ENCODE measurements at places on chromosomes 5 and 9.

GRCh38 chr5:161548487-161549094 lies 2.1 kb upstream of the GABRB2 start:
- H3K36me3 ChIP-seq, result no peaks in the 10 kb centered on the region
- DNase-seq, result no peak
- H3K27me3 ChIP-seq, result no peaks in the 10 kb centered on the region
- H3K4me1 ChIP-seq, result no peaks in the 10 kb centered on the region
- no peak overlapping the region for H3K4me3 ChIP-seq

DNA sequence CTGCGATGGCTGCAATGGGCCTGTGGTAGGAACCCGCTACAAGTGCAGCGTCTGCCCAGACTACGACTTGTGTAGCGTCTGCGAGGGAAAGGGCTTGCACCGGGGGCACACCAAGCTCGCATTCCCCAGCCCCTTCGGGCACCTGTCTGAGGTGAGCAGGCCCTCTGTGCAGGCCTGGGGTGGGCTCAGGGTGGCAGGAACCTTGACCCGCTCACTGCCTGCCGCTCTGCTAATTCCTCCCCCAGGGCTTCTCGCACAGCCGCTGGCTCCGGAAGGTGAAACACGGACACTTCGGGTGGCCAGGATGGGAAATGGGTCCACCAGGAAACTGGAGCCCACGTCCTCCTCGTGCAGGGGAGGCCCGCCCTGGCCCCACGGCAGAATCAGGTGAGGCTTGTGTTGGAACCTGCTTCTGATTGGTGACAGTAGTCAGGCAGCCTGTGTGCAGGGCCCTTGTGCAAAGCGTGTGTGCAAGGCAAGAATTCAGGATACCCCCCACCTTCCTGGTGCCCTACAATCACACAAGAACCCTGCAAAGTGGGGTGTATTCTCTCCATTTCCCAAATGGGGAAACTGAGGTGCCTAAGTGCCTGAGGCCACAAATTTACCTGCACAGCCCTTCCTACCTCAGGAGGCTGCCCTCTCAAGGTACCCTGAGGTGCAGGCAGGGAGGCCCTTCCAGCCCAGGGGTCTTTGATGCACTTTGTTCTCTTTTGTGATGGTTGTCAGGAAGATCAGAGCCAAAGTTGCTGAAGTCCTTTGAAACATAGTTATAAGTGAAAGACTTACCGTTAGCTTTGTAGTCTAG lies 3.4 kb downstream of the SQSTM1 start:
- H3K4me3 ChIP-seq, result no peak overlapping the region
- peak overlapping the region; percentile 62 for H3K27ac ChIP-seq
- H3K27me3 ChIP-seq, result no peaks in the 10 kb centered on the region

GRCh38 chr5:8060953-8061429 lies 192.0 kb downstream of the MTRR start:
- no peak for DNase-seq
- H3K27ac ChIP-seq, result no peak overlapping the region
- H3K4me3 ChIP-seq, result no peak overlapping the region
- H3K4me1 ChIP-seq, result no peaks in the 10 kb centered on the region

DNA sequence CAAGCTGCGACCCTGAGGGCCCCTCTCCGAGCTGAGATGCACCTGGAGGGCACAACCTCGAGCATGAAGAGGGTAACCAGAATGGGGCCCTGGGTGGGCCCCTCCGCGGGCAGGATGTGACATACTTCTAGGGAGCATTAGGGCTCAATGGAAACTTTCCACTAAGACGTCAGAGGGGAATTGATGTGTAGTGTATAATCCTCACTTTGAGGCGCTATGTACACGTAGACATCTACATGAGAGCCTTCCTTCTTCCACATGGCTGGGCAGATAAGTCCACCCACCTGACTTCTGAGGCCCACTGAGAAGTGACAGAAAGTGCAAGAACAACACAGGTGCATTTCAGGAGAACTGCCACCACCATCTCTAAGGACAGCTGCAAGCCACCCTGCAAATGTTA lies 61.0 kb downstream of the DAP start:
- H3K36me3 ChIP-seq, result peaks cover 12% of the 10 kb centered on the region
- H3K4me3 ChIP-seq, result no peak overlapping the region
- no peak overlapping the region for H3K27ac ChIP-seq

DNA sequence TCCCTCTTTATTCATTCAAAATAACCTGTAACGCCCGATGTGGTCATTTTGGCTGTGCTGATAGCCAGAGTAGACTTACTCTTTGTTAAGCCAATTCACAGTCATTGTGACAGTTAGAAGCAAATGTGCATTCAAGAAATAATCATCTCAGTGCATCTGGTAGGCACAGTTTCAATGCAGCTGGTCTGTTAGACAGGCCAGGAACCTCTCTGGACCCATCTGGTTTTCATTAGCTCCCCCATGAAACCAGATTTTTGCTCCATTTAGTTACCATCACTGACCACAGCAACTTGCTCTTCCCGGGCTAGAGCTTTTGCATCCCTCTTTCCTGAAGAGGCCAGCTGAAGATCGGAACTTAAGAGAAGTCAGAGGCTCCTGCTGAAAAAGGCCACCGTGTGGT lies 284.2 kb downstream of the NSG2 start:
- H3K27ac ChIP-seq, result no peak overlapping the region
- H3K36me3 ChIP-seq, result no peaks in the 10 kb centered on the region
- DNase-seq, result no peak
- H3K4me3 ChIP-seq, result no peak overlapping the region
